SHP77 treated with DMSO at 0.1 percent for 48 hours (cell line): ENCODE measurements at places on chromosomes 12 and 14.

DNA sequence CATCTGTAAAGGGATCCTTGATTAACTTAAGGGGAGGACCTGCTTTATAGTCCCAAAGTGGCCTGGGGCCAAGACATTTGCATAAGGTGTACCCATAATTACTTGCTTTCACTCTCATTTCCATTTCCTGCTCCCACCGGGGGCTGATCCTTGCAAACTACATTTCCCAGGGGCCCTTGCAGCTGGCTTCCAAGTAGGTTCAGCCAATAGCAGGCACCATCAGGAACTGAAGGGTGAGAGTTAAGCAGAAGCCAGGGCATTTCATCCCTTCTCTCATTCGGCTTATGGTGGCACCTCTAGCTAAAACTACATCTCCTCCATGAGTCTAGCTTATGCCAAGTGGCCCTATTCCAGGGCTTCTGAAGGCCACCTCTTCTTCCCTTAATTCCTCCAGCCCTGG is 88.8 kb downstream of the CCDC60 start:
- DNase-seq, result peak; percentile 49

- DNase-seq, result no peak
These were observed 30.6 kb downstream of the SCAF11 start for GRCh38 chr12:45959728-45960127.

GRCh38 chr14:94761997-94762377 is 7.9 kb downstream of the GSC start:
- no peak for DNase-seq

DNA sequence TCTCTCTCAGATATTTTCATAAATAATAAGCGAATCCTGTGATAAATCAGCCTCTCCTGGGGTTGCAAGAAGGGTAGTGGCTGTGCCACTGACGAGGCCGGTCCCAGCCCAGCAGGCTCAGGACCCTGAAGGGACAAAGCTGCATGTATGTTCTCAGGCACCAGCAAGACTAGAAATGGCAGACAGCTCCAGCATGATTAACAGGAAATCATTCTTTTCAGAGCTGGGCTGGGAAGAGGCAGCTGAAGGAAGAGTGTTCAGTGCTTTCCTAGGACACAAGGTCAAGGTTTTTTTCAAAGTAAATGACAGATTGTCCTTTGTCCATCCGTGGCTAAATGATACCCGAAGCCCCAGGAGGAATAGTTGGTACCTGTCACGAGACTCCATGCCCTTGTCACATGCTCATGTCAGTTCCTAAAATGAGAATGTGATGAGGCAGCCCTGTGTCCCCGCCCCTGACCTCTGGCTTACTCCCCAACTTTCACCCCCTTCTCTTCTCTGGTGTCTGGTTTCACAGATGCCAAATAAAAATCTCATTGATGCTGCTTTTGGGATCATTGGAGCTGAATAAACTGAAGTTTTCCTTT is 65.1 kb downstream of the PPP1R36 start:
- DNase-seq, result no peak

DNA sequence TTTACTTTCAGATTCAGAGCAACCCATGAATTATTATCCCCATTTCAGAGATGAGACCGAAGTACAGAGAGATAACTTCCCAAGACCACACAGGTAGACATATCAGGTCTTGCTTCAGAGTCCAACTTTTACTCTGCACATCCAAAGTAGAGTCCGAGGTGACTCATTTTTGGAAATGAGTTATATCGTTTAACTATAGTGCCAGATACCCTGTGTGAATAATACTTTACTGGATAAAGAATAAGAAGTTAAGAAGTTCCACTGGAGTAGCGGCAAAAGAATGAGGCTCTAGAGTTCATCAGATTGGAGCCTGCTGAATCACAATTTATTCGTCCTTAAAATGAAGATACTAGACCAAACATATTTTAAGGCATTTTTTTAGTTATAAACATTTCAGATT is 124.7 kb downstream of the EPS8 start:
- DNase-seq, result no peak

GRCh38 chr12:70890895-70891832 is 29.4 kb downstream of the PTPRR start:
- DNase-seq, result no peak

- DNase-seq, result no peak
These were observed 16.8 kb downstream of the PLXNC1 start for GRCh38 chr12:94165138-94165537.
